ENCODE measurements at places on chromosomes 2 and 18. TPM values are rescaled to one million over a fixed set of nuclear protein-coding genes. Genes with fewer than 3 reads are reported as not detected.
A peak's percentile ranks its signal among the peaks of the same experiment; 100 is the strongest.

DNA sequence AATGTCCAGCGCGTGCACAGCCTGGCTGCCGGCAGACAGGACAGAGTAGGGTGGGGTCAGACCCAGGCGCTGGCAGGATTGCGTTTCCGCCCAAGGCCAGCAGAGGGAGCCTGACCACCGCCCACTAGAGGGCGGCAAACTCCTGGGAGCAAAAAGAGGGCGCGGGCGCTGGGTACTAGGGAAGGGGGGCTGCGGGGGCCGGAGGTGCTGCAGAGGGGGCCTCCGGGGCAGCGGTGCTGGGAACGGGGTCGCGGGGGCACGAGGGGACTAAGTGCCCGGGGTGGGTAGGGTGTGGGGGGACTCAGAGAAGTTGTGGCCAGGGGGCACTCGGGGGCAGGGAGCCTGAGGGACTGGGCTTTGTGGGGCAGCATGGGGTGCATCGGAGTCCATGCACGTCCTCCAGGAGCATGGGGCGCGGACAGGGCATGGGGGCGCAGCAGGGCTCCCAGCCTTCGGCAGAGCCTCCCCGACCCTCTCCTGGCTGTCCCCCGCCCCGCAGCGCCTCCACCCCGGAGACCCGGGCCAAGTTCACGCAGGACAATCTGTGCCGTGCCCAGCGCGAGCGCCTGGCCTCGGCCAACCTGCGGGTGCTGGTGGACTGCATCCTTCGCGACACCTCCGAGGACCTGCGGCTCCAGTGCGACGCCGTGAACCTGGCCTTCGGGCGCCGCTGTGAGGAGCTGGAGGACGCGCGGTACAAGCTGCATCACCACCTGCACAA lies 3.2 kb downstream of the TEKT4 start:
- peak; percentile 71 for DNase-seq

DNA sequence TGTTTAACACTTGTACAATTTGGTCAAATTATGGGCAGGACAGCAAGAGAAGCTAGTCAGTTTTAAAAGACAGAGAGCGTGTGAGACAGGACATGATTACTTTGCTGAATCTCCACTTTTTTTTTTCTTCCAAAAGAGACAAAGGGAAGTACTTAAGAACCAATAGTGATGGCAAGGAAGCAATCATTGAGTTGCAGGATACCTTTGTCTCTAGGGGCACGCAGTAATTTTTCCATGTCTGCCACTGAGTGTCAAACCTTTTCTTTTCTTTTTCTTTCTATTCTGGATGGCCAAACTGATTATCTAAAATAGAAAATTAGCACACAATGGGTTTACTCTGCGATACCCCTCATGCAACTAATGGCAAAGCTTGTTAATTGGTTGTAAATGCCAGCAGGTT lies 533.0 kb downstream of the PLCL1 start:
- no peak for DNase-seq

DNA sequence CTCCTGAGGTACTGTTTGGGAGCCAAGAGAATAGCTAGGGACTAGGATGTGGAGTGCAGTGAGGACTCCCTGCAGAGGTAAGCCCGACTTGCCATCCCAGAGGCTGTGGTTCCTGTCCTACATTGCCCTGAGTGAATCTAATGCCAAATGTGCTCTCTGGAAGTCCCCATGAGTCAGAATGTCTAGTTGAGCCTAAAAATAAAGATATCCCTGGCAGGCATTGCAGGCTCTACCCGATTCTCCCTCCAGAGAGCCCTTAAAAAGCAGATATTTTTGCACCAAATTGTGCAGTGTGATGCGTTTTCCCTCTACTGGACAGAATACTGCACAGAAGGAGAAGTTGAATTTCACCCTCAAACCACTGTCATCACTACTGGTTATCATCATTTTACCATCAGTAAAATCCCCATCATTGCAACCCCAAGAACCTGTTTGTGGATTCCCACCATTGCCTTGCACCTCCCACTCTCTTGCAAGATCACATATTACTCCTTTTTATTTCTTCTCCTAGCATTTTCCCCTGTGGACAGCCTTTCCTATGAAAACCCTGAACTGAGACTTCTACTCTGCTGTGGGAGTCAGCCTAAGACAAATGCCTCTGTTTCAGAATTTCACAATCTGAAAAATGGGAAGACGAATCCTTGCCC lies 98.0 kb downstream of the MARCHF4 start:
- no peak for DNase-seq

The KCNG2 gene
- total RNA-seq, result not detected

GRCh38 chr2:230203110-230203676 lies 16.6 kb downstream of the SP110 start:
- DNase-seq, result no peak

DNA sequence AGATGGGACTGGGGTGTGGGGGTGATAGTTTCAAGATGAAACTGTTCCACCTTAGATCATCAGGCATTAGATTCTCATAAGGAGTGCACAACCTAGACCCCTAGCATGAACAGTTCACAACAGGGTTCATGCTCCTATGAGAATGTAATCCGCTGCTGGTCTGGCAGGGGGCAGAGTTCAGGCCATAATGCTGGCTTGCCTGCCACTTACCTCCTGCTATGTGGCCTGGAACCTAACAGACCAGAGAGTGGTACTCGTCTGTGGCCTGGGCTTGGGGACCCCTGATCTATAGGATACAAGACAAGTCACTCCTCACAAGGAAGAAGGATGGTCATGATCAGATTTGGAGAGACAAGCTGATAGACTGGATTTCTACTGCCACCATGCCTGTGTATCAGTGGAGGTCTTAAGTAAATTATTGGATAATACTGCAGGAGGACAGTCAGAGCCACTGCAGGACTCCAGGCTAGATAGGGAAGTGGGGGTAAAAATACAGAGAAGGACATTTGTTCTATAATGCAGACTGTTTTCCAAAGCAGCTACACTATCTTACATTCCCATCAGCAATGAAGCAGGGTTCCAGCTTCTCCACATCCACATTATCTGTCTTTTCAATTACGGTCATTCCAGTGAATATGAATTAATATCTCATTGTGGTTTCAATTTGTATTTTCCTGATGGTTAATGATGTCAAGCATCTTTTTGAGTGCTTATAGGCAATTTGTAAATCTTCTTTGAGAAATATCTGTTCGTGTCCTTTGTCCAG lies 28.8 kb upstream of the APOB start:
- DNase-seq, result no peak

The SAG gene
- not detected for total RNA-seq

DNA sequence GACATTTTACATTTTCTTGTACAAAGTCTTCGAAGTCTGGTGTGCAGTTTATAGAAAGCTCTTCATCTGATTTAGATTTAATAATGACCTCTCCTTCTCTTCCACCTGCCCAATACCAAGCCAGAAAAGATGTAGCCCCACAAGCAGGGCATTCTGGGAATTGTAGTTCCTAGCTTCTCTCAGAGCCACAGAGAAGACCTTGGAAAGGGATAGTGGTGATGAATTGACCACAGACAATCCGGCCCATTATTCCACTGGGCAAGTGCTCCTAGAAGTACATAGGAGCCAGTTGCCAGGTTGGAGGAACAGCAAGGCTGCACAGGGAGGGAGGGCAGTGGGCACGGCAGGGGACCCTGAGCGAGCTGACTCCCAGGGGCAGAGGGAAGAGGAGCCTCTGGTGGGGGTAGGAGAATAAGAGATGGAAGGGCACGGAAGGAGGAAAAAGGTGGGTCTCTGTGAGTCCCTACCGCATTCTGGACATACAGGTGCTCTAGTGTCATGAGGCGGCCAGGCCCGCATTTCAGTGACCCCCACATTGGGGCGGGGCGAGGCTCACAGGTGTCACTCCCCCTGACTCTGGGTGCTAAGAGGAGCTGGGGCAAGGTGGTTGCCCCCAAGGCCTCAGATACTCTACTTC lies 152.5 kb upstream of the HAAO start:
- DNase-seq, result no peak

GRCh38 chr2:80328159-80328571 lies 23.6 kb upstream of the LRRTM1 start:
- no peak for DNase-seq

DNA sequence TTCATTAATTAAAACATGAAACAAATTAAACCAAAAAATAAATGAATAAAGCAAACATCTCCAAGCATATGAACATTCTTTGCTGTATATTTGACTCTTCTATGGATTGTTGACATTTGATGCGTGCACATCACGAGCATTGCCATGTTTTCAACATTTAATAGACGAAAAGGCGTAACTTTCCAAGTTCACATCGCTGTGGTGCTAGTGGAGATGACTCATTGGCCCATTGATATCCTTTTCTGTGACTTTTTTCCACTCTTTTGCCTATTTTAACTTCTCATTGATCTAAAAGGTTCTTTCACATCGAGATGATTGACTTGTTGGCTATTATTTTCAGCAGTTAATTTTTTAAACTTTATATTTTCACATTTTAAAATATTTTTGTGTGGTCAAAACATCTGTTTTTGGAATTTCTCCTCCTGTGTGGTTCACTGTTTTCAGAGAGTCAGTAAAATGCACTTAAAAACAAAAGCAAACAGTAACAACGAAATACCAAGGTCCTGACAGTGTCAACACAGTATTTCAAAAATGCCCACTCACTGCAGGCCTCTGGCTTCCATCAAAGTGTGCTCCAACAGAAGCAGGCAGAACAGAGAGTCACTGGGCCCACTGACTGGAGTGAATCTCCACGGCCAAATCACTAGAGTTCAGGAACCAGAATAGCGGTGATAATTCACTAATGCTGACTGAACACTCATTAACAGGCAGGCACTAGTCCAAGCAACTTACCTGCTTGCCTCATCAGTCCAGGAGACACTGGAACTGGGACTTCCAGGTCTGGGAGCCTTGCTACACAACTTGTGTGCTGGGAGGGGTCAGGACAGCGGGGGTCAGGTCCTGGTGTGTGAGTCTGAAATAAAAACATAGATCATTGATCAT lies 372.2 kb upstream of the SMIM21 start:
- no peak for DNase-seq

- DNase-seq, result no peak
Observed at GRCh38 chr2:131418625-131419024, 54.7 kb upstream of the RAB6D start.

- DNase-seq, result no peak
Observed at GRCh38 chr18:48317781-48318381, 91.3 kb downstream of the ZBTB7C start.

The VAMP8 gene
- 1.1 TPM for total RNA-seq

The ELOA2 gene
- total RNA-seq, result not detected

DNA sequence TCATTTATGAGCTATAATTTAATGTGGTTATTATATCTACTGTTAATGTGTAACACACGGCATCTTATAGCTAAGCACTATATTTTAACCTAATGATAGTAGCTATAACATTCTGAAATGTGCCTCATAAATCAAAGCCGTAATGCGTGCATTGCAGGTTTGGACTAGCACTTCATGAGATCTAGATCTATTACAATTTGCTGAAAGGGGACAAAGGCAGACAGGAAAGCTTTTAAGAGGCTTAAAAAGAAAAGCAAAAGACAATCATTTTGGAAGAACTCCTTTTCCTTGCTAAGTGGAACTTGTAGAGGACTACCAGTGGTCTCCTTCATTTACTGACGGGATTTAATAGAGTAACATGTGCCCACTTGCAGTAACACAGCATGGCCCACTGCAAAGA lies 213.1 kb downstream of the NBAS start:
- DNase-seq, result no peak

- no peak for DNase-seq
Observed at GRCh38 chr2:85779641-85780315, 26.0 kb downstream of the ATOH8 start.

DNA sequence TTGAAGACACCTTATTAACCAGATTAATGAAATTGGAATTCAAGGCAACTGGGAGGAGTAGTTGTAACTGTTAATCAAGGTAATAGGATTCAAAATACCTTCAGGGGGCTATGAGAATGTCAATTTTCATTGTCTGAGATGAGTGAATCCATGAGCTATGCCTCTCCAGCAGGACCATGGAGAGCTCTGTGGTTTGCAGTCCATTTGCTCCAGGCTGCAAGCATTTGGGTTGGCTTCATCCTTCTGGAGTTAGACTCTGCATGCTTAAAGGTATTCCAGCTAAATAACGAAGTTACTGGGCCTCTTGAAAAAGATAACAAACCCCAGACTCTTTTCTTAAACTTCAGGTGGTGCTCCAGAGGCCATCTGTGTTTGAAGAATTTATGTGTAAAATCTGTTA lies 207.1 kb upstream of the SLC8A1 start:
- no peak for DNase-seq

GRCh38 chr18:10284540-10285282 lies 169.7 kb upstream of the APCDD1 start:
- no peak for DNase-seq

The ITGA4 gene
- total RNA-seq, result 75.6 TPM

DNA sequence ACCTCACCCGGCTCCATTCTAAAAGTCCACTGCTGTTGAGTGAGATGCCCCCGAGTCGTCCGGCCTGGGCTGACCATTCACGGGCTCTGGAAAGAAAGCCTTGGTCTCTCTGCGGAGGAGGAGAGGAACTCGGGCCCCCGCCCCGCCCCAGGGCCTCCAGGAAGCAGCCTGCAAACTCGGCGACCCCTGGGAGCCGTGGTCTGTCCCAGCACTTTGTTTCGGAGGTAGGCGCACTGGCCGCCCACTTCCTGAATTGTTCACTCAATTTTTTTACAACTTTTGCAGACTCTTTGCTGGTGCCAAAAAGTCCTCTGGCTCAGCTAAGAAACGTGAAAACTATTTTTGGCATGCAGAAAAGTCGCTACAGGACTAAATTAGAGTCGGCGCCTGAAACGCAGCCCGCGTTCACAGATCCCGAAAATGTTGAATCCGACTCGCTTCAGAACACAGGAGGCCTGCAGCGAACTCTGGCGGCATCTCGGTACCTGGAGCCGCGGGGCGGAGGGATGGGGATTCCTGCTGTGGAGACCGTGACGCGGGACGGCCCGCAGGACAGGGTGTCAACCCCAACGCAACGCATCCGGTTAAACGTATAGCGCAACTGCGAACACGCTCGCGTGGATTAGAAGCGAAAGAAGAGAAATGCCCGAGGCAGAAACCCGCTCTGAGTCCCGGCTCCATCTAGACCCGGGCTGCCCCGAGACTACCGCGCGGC lies 1.5 kb downstream of the PXDN start:
- peak; percentile 60 for DNase-seq

The LYPD6B gene
- not detected for total RNA-seq

- no peak for DNase-seq
Observed at GRCh38 chr2:187580462-187581124, 26.4 kb upstream of the TFPI start.

The FLACC1 gene
- total RNA-seq, result 1.0 TPM

GRCh38 chr2:171407030-171407675 lies 26.6 kb downstream of the METTL8 start:
- DNase-seq, result no peak

GRCh38 chr2:106366204-106366885 lies 101.9 kb downstream of the RGPD3 start:
- DNase-seq, result no peak

GRCh38 chr2:8938384-8938783 lies 65.1 kb downstream of the MBOAT2 start:
- DNase-seq, result no peak

GRCh38 chr2:38243186-38243880 lies 133.7 kb downstream of the ATL2 start:
- DNase-seq, result no peak

DNA sequence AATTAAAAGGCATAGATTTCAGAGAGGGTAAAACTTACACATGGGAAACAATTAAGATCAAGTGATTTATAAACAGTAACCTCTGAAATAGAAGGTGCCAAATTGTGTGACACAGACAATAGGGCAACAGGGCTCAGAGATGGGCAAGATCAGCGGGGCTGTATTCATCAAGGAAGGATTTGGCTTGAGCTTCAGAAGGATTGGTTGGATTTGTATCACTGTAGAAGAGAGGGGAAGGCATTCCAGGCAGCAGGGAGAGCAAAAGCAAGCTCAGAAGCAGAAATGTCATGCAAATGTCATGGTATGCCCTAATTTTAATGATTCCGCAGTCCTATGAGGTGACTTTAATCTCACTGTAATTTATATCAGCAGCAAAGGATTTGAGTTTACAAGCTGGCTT lies 415.0 kb upstream of the NRP2 start:
- no peak for DNase-seq

The LHCGR gene
- total RNA-seq, result 0.12 TPM

The SLC9A2 gene
- total RNA-seq, result not detected

Data from neural crest cell (in vitro differentiated cells).